A172 (cell line): ENCODE measurements at places on chromosomes 12 and 14. TPM values are rescaled to one million over a fixed set of nuclear protein-coding genes. Genes with fewer than 3 reads are reported as not detected.

The TROAP gene
- total RNA-seq = 38.2 and 45.4 TPM in 2 replicates

The NGB gene
- not detected in 2 replicates for total RNA-seq

The GPR68 gene
- total RNA-seq = 0.48 and 0.98 TPM in 2 replicates

The DNAJC22 gene
- 12.6 and 13.1 TPM in 2 replicates for total RNA-seq

The WNK1 gene
- 16.3 and 18.0 TPM in 2 replicates for total RNA-seq

The ABCC9 gene
- total RNA-seq = 0.02 and 0.17 TPM in 2 replicates

The YAF2 gene
- 21.2 and 22.7 TPM in 2 replicates for total RNA-seq

The PLCZ1 gene
- 0.07 TPM in 1 of 2 replicates, not detected in the other for total RNA-seq

The TSPAN8 gene
- 40.6 and 55.8 TPM in 2 replicates for total RNA-seq

The ESR2 gene
- 0.17 TPM in 1 of 2 replicates, not detected in the other for total RNA-seq

The APAF1 gene
- total RNA-seq = 16.3 and 18.2 TPM in 2 replicates

The APPL2 gene
- 41.6 and 46.4 TPM in 2 replicates for total RNA-seq

The TAS2R19 gene
- 0.12 and 1.3 TPM in 2 replicates for total RNA-seq

The LRP6 gene
- total RNA-seq = 8.3 and 12.0 TPM in 2 replicates

The PLEKHG7 gene
- not detected in 2 replicates for total RNA-seq

The CIROP gene
- total RNA-seq = not detected in 2 replicates

The CD4 gene
- not detected in 2 replicates for total RNA-seq

The ZNF740 gene
- total RNA-seq = 3.0 and 15.2 TPM in 2 replicates

The RD3L gene
- not detected in 2 replicates for total RNA-seq

The VRTN gene
- not detected in 2 replicates for total RNA-seq

The TAS2R30 gene
- total RNA-seq = 0.05 and 0.48 TPM in 2 replicates

The ACSS3 gene
- not detected in 2 replicates for total RNA-seq

The SOX5 gene
- total RNA-seq = not detected in 2 replicates

The RERG gene
- total RNA-seq = not detected in 2 replicates

The EPYC gene
- not detected in 2 replicates for total RNA-seq

The LMBR1L gene
- 16.4 and 21.4 TPM in 2 replicates for total RNA-seq

The SLC38A4 gene
- 1.5 and 1.7 TPM in 2 replicates for total RNA-seq

The FITM1 gene
- not detected in 2 replicates for total RNA-seq

The DCAF11 gene
- 32.4 and 63.4 TPM in 2 replicates for total RNA-seq

The EML5 gene
- 0.24 and 0.34 TPM in 2 replicates for total RNA-seq

The METTL1 gene
- 4.3 and 5.1 TPM in 2 replicates for total RNA-seq

The CYP27B1 gene
- 0.90 and 2.1 TPM in 2 replicates for total RNA-seq

The WNT1 gene
- not detected in 2 replicates for total RNA-seq

The TXNRD1 gene
- total RNA-seq = 618 and 939 TPM in 2 replicates

The NR1H4 gene
- total RNA-seq = 0.17 and 0.53 TPM in 2 replicates

The MGP gene
- total RNA-seq = 0.09 TPM in 1 of 2 replicates, not detected in the other

The SLC25A3 gene
- total RNA-seq = 792 and 794 TPM in 2 replicates

The VPS33A gene
- 28.0 and 33.1 TPM in 2 replicates for total RNA-seq

The AQP5 gene
- total RNA-seq = 0.07 TPM in 1 of 2 replicates, not detected in the other

The RILPL2 gene
- 3.6 and 3.9 TPM in 2 replicates for total RNA-seq

The CMA1 gene
- total RNA-seq = not detected in 2 replicates
